A549 treated with DMSO at 1 μM for 4 hours (cell line): ENCODE measurements at places on chromosomes 4 and X. TPM values are rescaled to one million over a fixed set of nuclear protein-coding genes. Genes with fewer than 3 reads are reported as not detected.

Gene OFD1
- 12.0 to 14.4 TPM (median 12.6 TPM) in 5 replicates for total RNA-seq

Gene ADH7
- not detected in 5 replicates for total RNA-seq

Gene GALNT7
- 25.4 to 32.7 TPM (median 29.5 TPM) in 5 replicates for total RNA-seq

Gene COL4A6
- total RNA-seq: 15.4 to 18.3 TPM (median 17.5 TPM) in 5 replicates

Gene SOD3
- total RNA-seq: not detected in 5 replicates

Gene RPS6KA6
- total RNA-seq: 5.2 to 7.6 TPM (median 7.6 TPM) in 5 replicates

Gene FAM149A
- 1.4 to 2.0 TPM (median 1.6 TPM) in 5 replicates for total RNA-seq

Gene F9
- total RNA-seq: not detected in 5 replicates

Gene POLN
- total RNA-seq: 0.40 to 0.72 TPM (median 0.66 TPM) in 5 replicates

Gene VCX3B
- not detected in 5 replicates for total RNA-seq

Gene EDNRA
- total RNA-seq: 0.30 to 0.63 TPM (median 0.36 TPM) in 5 replicates

Gene RNF175
- not detected in 5 replicates for total RNA-seq

Gene C4orf36
- 0.64 to 1.4 TPM (median 1.0 TPM) in 5 replicates for total RNA-seq

Gene SUPT20HL2
- total RNA-seq: not detected in 5 replicates

Gene SHOX
- not detected in 5 replicates for total RNA-seq

Gene DDX60
- total RNA-seq: 2.3 to 3.2 TPM (median 2.7 TPM) in 5 replicates

Gene SSX4B
- not detected in 5 replicates for total RNA-seq

Gene RADX
- total RNA-seq: 0.03 to 0.07 TPM (median 0.05 TPM) in 4 of 5 replicates, not detected in the other

Gene CITED1
- 0.83 to 1.7 TPM (median 1.3 TPM) in 5 replicates for total RNA-seq

Gene ATP2B3
- 0.04 to 0.25 TPM (median 0.09 TPM) in 5 replicates for total RNA-seq

Gene TSPAN5
- total RNA-seq: 13.2 to 20.4 TPM (median 17.7 TPM) in 5 replicates

Gene ZXDA
- total RNA-seq: 1.3 to 2.0 TPM (median 1.7 TPM) in 5 replicates

Gene PPP1R2C
- not detected in 5 replicates for total RNA-seq

Gene NCAPG
- 20.4 to 32.9 TPM (median 29.1 TPM) in 5 replicates for total RNA-seq

Gene PCGF3
- 17.8 to 22.8 TPM (median 20.2 TPM) in 5 replicates for total RNA-seq

Gene USP51
- 0.36 to 0.81 TPM (median 0.69 TPM) in 5 replicates for total RNA-seq

Gene CFAP299
- total RNA-seq: not detected in 5 replicates

Gene GAGE13
- not detected in 5 replicates for total RNA-seq

Gene TBX22
- not detected in 5 replicates for total RNA-seq

Gene RAB39B
- 0.66 to 0.85 TPM (median 0.85 TPM) in 5 replicates for total RNA-seq

Gene TMEM33
- total RNA-seq: 33.9 to 57.7 TPM (median 55.7 TPM) in 5 replicates

Gene TLR10
- total RNA-seq: 0.05 TPM in 3 of 5 replicates, not detected in the others

Gene IKBKG
- 33.0 to 45.1 TPM (median 42.9 TPM) in 5 replicates for total RNA-seq

Gene MAGEC1
- total RNA-seq: 0.02 to 0.16 TPM (median 0.04 TPM) in 4 of 5 replicates, not detected in the other

Gene FGFR3
- 1.3 to 2.2 TPM (median 1.7 TPM) in 5 replicates for total RNA-seq

Gene AREG
- total RNA-seq: 69.6 to 88.2 TPM (median 81.0 TPM) in 5 replicates

Gene LRAT
- 0.05 to 0.12 TPM (median 0.09 TPM) in 4 of 5 replicates, not detected in the other for total RNA-seq

Gene FMR1NB
- not detected in 5 replicates for total RNA-seq

Gene CXXC4
- 0.02 to 0.05 TPM (median 0.03 TPM) in 3 of 5 replicates, not detected in the others for total RNA-seq

Gene GAGE12E
- total RNA-seq: not detected in 5 replicates

Gene CENPVL3
- 0.11 to 0.22 TPM (median 0.19 TPM) in 5 replicates for total RNA-seq

Gene MAGEB17
- not detected in 5 replicates for total RNA-seq

Gene TRPC3
- 0.04 to 0.07 TPM in 2 of 5 replicates, not detected in the others for total RNA-seq

Gene FHIP1A
- total RNA-seq: 0.08 to 0.32 TPM (median 0.18 TPM) in 5 replicates

Gene ERCC6L
- 12.4 to 16.0 TPM (median 14.3 TPM) in 5 replicates for total RNA-seq

Gene TGIF2LX
- total RNA-seq: not detected in 5 replicates

Gene CSN1S1
- not detected in 5 replicates for total RNA-seq

Gene DDX53
- not detected in 5 replicates for total RNA-seq
